ENCODE measurements at places on chromosomes 7 and 10.
A peak's percentile ranks its signal among the peaks of the same experiment; 100 is the strongest.

DNA sequence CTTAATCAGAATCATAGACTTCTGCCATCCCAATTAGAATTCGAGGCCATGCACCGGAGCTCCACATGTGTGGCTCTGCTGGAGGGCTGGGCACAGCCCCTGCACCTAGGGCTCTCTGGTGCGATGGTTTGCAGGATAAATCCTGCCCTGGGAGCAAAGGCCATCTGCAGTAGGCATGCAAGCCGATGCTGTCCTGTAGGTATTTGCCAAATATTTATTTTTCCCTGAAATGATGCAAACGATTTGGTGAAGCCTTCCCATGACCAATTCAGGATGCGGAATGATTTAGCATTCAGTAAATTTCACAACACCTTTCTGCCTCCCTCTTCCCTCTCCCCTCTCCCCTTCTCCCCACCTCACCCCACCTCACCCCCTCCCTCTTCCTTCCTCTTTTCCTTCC, 170.6 kb downstream of the EBF3 start:
- DNase-seq: no peak

GRCh38 chr7:138865843-138866242, 67.8 kb upstream of the ATP6V0A4 start:
- peak; percentile 50 for DNase-seq

DNA sequence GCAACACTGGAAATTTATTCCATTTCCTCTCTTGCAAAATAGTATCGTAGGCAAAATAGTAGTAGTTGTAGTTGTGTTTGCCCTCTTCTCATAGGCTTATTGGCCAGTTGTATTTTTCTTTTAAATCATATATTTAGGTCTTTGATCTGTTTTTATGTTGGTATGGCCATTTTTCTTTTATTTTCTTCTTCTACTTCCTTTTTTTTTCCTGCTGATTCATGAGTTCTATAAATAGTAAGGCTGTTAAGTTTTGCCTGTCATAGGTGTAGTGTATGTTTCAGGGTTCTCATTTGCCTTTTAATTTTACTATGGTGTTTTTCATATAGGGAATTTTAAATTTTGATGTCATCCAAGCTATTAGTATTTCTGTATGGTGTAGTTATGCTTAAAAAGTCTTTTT, 25.4 kb upstream of the MRC1 start:
- no peak for DNase-seq

GRCh38 chr7:44063894-44064651, 1.3 kb downstream of the PGAM2 start:
- DNase-seq: no peak

- no peak for DNase-seq
Measured at GRCh38 chr7:152430854-152431253, 4.9 kb downstream of the KMT2C start.

DNA sequence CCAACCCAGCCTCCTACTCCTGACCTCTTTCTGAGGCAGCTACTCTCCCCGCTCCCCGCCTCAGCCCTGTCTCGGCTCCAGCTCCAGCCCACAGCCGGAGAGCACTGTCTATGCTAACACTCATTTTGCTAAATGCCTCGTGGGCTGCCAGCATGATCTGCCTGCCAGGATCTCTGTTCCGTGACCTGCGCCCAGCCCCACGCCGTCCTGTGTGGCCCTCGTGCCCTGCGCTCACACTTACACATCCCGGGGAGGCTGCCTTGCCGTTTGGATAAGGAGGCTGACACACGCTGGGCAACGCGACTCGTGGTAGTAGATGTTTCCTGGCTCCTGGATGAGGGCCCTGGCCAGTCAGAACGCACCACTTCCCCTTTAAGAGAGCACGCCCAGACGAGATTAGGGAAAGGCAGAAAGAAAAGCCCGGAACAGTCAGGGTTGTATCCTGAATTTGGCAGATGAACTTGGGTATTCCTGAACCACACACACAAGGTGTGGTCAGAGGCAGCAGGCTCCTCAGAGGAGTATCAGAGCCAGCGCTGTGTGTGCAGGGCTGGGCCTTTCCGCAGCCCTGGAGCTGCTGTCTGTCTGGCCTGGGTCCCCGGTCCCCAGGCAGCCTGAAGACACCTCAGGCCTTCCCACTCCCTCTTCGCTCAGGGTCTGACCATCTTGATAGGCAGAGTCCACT, 97.7 kb upstream of the EFCAB10 start:
- DNase-seq: no peak

GRCh38 chr10:61866700-61867368, 34.7 kb upstream of the ARID5B start:
- DNase-seq: no peak

GRCh38 chr7:156656598-156656997, 16.0 kb downstream of the RNF32 start:
- DNase-seq: no peak

DNA sequence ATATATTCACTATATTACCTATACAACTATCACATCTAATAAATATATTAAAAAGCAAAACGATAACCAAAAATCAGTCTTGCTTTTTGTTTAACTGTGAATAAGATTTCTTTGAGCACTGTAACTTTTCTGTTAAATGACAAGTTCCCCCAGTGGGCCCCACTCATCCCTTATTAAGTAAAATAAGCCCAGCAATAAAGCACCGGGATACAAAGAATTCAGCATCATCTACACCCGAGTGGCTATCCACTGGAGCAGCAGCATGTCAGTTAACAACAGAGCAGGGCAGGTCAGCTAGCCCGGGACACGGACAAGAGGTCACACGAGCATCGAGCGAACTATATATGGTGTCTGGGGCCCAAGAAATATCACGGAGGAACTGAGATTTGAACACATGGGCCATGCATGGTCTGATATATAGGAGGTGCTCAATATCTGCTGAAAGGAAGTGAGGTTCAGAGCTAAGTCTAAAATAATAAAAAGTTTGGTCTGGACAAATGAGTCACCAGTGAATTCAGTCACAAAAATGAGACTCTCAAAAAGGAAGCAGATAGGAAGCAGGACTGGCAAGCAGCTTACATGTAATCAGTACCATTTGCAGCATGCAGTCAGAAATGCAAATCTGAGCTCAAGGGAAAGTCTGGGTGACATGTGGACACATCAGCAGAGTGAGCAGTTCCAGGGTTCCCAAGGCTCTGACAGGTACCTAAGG, 4.1 kb downstream of the ERCC6 start:
- no peak for DNase-seq

DNA sequence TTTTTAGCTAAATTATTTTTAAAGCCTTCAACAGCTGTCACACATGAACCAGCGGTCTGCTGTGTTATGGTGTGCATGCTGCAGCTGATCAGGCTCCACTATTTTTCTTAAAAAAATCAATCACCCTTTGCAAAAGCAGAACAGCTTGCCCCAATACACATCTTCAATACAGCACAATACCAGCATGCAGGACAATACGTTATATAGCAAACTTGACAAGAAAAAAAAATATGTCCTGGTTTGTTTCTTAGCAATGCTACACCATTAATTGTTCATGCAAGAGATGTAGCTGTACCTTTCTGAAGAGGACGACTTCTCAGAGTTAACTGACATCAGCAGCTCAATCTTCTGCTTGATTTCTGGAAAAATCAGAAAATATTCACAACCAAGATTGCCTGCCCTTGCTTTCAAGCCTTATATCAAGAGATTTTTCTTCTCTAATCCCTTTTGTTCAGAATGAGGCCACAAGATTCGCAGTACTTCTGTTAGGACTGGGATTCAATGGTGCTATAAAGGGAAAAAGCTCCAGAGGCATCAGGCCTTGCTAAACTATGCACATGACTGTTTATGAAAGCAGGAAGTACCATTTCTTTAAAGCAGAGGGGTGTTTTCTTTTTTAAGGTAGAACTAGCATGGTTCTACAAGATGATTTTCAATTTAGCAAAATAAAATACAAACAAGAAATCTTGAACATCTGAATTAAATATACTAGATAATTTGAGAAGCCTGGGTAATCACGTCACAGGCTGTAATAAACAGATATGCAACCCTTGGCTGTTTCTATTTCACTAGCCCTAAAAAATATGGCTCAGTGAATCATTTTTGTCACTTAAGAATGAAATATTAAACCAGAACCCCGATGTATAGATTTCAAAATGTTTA, 120.0 kb downstream of the SRPK2 start:
- DNase-seq: peak; percentile 35

DNA sequence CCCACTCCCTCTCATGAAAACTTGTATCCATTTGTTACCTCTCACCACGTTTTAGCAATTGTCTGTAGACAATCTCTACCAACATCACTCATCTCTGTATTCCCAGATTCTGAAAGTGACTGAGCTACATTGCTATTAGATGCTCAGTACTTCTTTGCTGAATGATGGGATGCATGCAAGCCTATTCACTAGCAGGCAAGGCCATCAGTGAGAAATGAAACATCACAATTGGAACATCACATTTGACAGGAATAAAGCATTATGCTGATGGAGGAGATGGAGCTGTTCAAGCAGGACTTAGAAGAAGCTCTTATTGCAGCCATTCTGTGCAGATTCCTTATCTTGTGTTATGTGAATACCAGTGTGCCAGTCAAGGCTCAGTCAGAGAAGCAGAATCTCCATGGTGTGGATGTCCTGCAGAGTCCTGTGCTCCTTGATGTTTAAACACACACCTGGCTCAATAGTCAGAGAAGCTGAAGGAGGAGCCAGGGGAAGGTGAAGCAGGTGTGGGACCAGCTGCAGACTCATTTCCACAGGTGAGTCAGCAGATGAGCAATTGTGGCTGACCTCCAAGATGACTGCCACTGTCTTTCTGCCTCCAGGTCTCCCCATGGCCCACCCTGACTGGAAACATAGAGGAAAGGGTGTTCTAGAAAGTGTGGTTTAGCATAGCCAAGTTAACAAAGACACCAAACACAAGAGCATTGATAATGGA, 965.5 kb downstream of the GRID1 start:
- no peak for DNase-seq

GRCh38 chr10:48309711-48310226, 3.3 kb downstream of the MAPK8 start:
- DNase-seq: no peak
